ENCODE measurements at places on chromosomes 5 and 9.

DNA sequence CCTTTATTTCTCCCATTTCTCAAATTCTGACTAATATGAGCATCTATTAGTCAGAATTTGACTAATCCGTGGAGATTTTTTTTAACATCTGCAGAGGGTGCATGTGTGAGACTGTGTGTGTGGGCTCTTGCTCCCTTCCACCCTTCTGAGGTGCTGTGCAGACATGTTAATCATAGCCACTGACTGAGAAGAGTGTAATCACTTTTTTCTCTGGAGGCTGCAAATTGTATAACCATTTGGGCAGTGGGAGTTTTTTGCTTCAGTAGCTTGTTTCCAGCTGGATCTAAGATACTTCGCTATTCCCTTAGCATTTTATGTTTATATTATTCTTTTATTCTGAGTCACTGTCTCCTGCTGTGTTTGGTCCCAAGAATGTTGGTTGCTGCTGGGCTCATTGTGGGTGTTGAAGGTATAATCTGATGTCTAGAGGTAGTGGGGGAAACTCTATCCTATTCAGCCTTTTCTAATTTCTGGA lies 66.2 kb downstream of the ARHGEF28 start:
- DNase-seq = no peak

- no peak for DNase-seq
These were observed 101.8 kb downstream of the FGF18 start for GRCh38 chr5:171521219-171521633.

- DNase-seq = peak; percentile 31
These were observed 14.3 kb upstream of the TEK start for GRCh38 chr9:27094640-27095298.

- no peak for DNase-seq
These were observed 92.8 kb downstream of the ITGA1 start for GRCh38 chr5:52880541-52880940.

GRCh38 chr5:42962124-42962523 lies 78.0 kb downstream of the ANXA2R start:
- no peak for DNase-seq

GRCh38 chr9:107158321-107158720 lies 124.8 kb upstream of the RAD23B start:
- peak; percentile 21 for DNase-seq

GRCh38 chr5:72767289-72768010 lies 49.0 kb upstream of the TNPO1 start:
- DNase-seq = no peak

DNA sequence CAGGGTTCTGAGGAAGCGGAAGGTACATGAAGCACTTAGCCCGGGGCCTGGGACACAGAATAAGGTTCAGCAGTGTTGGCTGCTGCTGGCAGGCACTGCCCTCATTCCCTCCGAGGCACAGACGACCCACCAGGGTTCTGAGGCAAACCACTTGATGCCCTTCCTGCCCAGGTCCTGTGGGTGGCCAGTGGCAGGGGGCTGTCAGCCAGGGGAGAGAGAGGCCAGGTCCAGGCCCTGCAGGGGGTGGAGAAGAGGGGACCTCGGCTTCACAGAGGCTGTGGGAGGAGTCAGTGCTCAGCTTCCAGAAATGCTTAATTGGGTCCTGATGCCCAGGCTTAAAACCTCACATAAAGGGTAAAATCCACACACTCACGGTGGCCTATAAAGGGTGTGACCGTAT lies 4.4 kb upstream of the ZDHHC12 start:
- no peak for DNase-seq

DNA sequence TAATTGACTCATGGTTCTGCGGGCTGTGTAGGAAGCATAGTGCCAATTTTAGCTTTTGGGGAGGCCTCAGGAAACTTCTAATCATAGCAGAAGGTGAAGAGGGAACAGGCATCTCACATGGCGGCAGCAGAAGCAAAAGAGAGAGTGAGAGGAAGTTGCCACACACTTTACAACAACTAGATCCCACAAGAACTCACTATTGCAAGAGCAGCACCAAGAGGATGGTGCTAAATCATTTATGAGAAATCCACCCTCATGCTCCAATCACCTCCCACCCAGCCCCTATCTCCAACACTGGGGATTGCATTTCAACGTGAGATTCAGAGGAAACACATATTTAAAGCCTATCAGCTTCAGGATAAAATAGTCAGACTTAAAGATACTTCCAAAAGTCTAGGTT lies 36.1 kb upstream of the LPAR1 start:
- DNase-seq = no peak

DNA sequence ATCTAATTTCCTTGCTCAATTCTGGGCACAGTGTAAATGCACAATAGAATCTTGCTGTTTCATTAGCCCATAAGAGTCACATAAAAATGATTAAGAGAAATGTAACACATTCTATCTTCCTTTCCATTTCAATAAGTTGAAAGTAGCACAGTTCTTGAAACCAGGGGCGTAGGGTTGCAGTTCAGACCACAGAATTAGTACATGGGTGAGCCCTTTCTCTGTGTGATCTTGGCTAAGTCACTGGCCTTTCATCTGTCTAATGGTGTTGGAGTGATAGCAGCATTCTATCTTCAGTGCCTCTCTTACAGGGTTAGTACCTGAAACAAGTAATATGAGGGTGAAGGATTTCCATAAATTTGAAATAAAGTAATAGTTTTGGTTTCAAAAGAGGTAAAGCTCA lies 445.3 kb upstream of the ZNF462 start:
- DNase-seq = no peak

DNA sequence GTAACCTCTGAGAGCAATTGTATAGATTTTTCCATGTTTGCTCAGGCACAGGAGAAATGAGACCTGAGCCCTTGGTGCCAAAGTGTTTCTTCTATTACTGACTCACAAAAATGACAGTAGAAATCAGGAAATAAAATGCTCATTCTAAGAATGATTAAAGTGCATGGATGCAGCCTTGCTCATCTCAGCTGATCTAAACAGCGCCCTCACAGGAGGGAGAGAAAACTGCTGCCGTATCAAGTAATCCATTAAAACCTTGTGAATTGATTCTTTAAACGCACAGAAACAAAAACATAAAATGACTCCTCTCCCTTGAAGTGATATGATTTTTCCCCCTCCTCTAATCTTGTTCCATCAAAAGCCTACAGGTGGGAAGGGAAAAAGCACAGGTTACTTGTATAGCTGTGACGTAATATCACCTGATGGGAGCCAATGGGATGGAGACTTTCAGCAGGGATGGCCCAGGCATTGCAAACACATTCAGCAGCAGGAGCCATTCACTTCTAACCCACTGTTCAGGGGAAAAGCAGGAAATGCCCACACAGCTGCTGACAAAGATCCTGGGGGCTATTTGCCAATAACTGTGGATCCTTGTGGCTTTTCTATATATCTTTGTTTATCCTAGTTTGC lies 76.7 kb downstream of the PLCXD3 start:
- no peak for DNase-seq

- DNase-seq = no peak
These were observed 204.2 kb downstream of the SLC12A2 start for GRCh38 chr5:128287740-128288139.

- peak; percentile 93 for DNase-seq
These were observed 25.3 kb downstream of the ZDHHC11B start for GRCh38 chr5:759111-759751.

DNA sequence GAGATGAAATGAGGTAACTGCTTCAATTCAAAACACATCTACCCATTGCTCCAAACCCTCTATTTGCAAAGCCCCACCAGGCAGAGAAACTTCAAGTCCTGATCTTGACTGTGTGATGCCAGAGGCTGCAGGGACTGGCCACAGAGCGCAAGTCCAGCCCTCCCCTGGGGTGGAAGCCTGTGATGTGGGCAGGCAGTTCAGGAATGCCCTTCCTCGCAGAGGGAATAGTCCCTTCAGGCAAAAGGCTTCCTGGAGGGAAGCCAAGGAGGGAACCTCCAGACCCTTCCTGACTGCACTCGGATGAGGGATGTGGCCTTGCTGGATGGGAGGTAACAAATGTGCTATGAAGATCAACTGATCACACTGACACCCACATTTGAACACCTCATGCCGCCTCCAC lies 131.2 kb downstream of the SLIT3 start:
- DNase-seq = no peak

DNA sequence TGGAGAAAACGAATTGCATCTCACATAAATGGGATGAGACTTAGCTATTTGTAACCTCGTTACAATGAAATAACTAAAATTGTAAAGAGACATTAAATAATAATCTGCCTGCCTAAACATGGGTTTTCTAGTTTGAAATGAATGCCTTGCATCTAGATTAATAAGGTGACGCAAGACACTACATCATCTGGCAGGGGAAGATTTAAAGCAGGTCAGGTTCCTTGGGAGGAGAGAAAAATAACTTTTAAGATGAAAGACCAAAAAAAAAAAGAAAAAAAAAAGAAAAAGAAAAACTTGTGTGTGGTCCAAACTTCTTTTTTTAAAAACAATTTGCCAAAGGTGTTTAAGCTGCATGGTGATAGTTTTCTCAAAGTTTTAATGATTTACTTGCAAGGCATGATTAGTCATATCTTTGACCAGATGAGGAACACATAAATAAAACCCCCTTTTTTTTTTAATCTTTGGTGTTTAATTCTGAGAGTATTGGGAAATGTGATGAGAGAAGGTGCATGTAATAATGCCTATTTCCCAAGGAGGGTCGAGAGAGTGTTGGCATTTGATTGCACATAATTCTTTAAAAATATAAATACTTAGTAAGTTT lies 122.9 kb upstream of the ADAMTSL1 start:
- DNase-seq = no peak

- no peak for DNase-seq
These were observed 27.9 kb downstream of the CCT5 start for GRCh38 chr5:10277773-10278630.

- no peak for DNase-seq
These were observed 170.6 kb upstream of the MVB12B start for GRCh38 chr9:126155756-126156664.

- DNase-seq = no peak
These were observed 107.5 kb upstream of the MVB12B start for GRCh38 chr9:126219166-126219565.
